ENCODE measurements at places on chromosomes 13 and 19. TPM values are rescaled to one million over a fixed set of nuclear protein-coding genes. Genes with fewer than 3 reads are reported as not detected.

DNA sequence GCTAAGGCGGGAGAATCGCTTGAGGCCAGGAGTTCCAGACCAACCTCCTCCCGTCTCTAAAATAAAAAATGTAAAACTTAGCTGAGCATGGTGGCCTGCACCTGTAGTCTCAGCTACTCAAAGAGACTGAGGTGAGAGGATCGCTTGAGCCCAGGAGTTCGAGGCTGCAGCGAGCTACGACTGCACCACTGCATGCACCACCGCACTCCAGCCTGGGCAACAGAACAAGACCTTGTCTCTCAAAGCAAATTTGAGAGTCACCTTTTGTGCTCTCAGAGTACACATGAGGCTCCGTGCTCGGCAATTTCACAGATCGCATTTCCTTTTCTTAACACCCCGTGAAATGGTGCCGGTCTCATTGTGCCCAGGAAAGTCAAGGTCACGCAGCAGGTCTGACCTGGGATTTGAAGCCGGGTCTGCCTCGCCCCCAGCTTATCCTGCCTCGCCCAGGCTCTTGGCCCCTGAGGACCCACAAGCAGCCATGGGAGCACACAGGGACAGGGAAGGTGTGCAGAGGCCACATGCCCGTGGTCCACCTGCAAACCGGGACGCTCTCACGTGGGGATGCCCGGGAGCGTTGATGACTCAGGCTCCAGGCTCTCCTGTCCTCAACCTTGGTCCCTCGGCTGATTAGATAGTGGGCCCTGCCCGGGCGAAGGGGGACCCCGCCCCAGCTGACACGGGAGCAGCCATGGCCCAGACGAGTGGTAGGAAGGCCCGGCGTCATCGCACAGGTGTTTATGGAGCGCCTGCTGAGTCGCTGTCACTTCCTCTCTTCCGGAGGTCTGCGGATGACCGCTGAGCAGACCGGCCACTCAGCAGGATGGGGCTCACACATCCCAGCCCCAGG is 1.1 kb upstream of the SMIM24 start:
- no peak for DNase-seq

The CACNG7 gene
- total RNA-seq, result not detected

The CAMSAP3 gene
- total RNA-seq, result 0.25 TPM

DNA sequence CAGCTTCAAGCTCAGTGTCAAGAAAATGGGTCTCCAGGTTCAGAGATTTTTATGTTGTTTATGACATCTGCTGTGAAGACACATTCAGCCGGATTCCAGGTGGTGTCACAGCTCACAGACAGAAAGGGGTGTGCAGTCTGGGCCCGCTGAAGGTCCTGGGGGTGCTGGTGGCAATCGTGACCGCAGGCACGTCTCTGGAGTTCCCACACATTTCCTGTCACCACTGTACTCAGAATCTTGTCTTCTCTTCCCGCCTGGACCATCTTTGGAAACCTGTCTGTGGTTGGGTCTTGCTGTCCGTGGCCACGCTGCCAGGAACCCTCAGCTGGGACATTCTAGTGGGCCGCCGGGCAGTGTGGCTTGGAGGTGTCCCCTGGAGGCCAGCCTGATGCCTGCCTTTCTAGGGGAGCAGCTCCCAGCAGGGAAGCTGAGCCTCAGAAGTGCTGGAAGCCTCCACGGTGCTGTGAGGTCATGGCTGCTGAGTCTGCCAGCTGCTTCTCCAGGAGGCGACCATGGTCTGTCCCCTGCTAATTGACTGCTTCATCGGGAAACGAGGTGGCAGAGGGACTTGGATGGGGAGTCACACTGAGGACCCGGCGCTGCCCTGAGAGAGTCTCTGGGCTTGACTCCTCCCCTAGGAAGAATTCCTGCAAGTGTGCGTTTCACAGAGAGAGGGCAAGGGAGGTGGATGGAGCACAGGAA is 3.7 kb downstream of the TEX29 start:
- DNase-seq, result no peak

GRCh38 chr19:52343548-52343947 is 7.5 kb downstream of the ZNF610 start:
- DNase-seq, result peak; percentile 13

DNA sequence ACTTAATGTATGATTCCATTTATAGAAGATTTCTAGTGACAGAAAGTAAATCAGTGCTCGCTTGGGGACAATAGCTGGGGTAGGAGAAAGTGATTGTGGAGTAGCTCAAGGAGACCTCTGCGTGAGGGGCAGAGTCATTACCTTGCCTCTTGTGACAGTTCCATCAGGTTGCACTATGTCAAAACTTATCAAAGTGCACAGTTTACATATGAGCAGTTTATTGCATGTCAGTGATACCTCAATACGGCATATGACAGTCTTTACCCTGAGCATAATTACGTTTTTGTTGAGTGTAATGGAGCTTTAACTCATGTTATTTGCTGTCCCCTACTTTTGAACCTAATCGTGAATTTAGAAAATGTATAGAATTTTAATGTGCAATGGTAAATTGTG is 15.0 kb downstream of the ARHGEF7 start:
- no peak for DNase-seq

DNA sequence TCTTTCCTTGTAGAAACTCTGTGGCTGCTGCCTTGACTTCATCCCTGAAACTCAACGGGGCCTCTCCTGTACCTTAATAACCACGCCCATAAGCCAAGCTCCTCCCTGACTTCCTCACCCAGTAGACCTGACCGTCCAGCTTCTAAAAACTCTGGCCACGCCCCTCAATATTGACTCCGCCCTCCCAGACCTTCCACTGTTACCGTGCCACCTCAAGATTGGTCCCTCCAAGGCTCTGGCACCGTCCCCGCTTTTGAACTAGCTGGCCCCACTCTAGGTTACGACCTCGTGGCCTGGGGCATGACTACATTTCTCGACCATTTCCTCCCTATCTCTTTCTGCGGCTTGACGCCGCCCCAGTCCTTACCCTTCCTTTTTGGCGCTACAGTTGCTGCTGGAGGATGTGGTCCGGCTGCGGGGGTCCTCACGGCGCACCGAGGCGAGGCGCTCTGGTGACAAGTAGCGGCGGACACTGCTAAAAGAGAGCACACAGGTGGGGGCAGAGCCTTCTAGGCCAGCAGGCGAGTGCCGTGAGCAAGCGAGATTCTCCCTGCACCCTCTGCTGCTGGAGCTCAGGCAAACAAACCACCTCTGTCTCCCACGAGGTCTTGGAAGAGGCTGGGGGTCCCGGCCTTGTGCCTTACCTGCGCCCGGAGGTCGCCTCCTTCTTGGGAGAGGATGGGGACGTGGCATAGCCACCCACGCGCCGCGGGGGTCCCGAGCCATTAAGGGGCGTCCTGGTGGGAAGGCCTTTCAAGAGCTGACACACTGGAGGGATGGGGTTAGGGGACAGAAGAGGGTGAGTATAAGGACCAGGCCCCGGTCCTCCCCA is 2.3 kb upstream of the EML2 start:
- peak; percentile 43 for DNase-seq

The SYCN gene
- not detected for total RNA-seq

DNA sequence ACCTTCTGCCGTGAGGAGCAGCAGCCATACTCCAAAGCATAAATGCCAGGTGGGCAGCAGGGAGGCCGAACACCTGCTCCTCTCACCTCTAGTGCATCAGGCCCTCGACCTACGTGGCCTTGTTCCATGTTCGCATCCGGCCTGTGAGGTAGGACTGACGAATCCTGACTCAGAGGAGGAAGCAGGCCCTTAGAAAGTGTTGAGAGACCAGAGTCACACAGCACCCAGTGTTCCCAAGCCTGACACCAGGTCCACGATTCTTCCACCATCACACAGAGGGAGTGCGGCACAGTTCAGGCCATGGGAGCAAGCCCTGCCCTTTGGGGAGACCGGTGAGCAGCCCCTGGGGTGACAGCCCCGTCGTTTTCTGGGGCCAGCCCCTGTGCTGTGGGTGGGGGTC is 14.7 kb downstream of the ATP12A start:
- no peak for DNase-seq

DNA sequence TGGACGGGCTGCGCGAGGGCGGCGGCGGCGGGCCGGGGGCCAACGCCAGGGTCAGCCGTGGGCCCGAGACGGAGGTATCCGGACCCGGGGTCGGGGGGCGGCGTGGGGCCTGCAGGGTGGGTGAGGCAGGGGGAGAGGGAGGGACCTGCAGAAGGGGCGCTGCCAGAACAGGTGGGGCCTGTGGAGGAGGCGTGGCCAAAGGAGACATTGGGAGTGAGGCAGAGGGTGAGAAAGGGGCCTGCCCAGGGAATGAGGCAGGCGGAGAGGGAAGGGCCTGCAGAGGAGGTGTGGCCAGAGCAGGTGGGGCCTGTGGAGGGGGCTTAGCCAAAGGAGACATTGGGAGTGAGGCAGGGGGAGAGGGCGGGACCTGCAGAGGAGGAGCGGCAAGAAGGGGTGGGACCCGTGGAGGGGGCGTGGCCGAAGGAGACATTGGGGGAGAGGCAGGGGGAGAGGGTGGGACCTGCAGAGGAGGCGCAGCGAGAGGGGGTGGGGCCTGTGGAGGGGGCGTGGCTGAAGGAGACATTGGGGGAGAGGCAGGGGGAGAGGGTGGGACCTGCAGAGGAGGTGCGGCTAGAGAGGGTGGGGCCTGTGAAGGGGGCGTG is 4.2 kb downstream of the PRR36 start:
- DNase-seq, result peak; percentile 41

GRCh38 chr19:12938779-12939601 is 581 bp downstream of the CALR start:
- DNase-seq, result peak; percentile 74

DNA sequence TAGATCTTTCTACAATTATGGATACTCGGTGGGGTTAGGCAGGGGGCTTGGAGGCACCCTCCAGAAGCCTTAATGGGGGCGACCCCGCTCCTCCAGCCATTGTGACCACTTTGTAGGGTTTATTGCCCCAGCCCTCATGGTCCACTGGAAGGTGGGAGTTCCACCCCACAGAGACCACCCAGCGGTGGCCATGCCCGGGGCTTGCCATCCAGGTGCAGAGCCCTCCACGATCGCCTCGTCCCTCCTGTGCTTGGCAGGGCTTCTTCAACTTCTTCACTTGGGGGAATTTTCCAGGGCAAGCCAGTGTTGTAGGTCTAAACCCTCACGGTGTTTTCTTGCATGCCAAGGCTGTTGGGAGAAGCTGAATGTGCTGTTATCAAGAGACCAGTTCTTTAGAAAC is 16.1 kb downstream of the ZNF536 start:
- DNase-seq, result no peak

DNA sequence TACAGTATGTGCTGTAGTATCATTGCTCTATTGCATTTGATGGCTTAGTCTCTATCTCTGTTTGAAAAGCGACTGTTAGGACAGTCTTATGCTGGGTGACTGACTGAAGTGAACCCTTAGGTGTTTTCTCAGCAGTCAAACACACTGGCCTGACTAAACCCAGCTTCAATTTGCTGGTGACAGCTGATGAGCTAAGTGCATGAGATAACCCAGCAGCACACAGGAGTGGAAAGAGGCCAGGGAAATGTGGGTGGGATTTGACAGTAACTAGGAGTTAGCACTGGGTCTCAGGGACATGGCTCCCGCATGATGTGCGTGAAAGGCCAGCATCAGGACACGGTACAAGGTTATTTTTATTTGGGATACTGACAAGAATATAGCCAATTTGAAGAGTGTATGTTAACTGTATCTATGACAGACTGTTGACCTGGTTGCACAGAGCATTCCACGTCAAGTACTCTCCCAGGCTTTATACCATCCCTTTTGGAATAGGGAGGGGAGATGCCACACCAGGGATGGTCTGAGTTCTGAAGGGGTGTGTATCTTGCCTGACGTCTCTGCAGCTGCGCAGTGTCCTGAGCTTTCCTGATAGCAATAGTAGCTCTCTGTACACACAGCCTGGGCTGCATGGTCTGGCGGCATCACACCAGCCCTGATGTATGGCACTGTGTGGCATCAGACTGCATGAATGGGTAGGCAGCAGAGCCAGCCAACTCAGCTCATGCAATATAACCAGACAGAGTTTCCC is 144.8 kb downstream of the FLT1 start:
- no peak for DNase-seq

DNA sequence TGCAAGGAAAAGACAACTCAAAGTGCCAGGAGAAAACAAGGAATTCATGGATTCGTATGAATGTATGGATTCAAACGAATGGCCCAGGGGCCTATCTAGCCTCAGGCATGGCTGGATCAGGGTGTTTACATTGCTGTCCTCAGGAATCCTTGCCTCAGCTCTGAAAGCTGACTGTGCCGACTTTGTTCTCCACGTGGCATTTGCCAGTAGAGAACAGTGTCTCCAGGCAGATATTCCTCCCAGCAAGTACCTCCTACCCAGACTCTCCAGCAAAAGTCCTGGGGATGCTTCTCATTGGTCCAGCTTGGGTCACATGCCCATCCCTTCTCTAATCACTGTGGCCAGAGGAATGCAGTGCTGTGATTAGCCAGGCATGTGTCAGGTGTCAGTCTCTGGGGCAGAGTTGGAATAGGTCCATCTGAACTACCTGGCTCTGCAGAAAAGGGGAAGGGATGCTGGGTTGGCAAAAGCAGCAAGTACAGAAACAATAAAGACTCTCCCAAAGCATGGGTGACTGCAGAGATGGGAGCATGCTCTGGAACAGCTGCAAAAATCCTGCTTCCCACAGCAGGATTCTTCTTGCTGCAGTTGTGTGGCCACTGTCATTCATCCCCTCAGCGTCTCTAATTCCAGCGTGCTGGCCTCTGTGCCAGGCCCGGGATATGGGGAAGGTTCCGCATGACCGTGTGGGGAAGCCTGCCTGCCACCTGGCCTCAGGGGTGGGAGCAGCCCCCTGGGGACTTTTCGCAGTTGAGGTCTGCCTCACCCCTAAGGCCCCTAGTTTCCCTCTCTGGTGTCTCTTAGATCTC is 30.0 kb downstream of the CCNE1 start:
- no peak for DNase-seq

- peak; percentile 39 for DNase-seq
Measured at GRCh38 chr19:41936416-41936850, 8.2 kb upstream of the ERFL start.

- DNase-seq, result no peak
Measured at GRCh38 chr19:35633727-35634440, 5.0 kb downstream of the RBM42 start.

The DIS3 gene
- total RNA-seq, result 47.9 TPM

The ZNF154 gene
- total RNA-seq, result 18.0 TPM

DNA sequence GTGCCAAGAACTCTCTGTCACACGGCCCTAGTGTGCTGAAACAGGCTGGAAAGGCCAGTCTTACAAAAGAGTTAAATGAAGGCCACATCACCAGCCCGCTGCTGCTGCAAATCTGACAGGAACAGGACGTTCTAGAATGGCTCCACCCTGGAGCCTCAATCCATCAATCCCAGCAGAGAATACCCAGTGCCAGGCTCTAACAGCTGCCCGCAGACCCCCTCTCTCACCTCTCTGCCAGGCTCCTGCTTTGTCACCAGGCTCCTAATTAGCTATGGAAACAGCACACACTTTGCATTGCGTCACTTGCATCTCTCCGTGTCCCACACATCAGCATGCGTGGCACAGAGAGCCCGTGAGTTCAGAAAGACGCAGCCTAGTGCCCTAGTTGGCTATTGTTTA is 314.1 kb downstream of the FOXO1 start:
- DNase-seq, result no peak
